Peyer's patch (tissue), 4 donors: ENCODE measurements at places on chromosomes 12 and 14. TPM values are rescaled to one million over a fixed set of nuclear protein-coding genes. Genes with fewer than 3 reads are reported as not detected.
A peak's percentile ranks its signal among the peaks of the same experiment; 100 is the strongest.

Gene MGST1
- 66.9 TPM for total RNA-seq

Gene SLC39A5
- total RNA-seq: 950 TPM

Gene KRT74
- total RNA-seq: not detected

Gene CLEC6A
- total RNA-seq: not detected

Gene KCNA1
- total RNA-seq: not detected

Gene CHFR
- total RNA-seq: 80.6 TPM

Gene E2F7
- 4.5 TPM for total RNA-seq

Gene AMDHD1
- total RNA-seq: 2.5 TPM

Gene PPFIA2
- total RNA-seq: 6.6 TPM

GRCh38 chr14:61524211-61524806 is 171.0 kb upstream of the HIF1A start:
- peaks cover 4% of the 10 kb centered on the region for H3K4me1 ChIP-seq
- H3K27me3 ChIP-seq: no peaks in the 10 kb centered on the region
- no peak for DNase-seq
- no peak overlapping the region for H3K4me3 ChIP-seq
- H3K36me3 ChIP-seq: no peaks in the 10 kb centered on the region
- peak overlapping the region; percentile 61 for H3K27ac ChIP-seq

- no peaks in the 10 kb centered on the region for H3K27me3 ChIP-seq
- H3K4me3 ChIP-seq: no peak overlapping the region
- no peaks in the 10 kb centered on the region for H3K36me3 ChIP-seq
- no peak overlapping the region for H3K27ac ChIP-seq
- no peaks in the 10 kb centered on the region for H3K4me1 ChIP-seq
Measured at GRCh38 chr12:47910981-47911380, 6.2 kb upstream of the VDR start.

GRCh38 chr12:111850526-111850925 is 8.5 kb downstream of the MAPKAPK5 start:
- H3K4me1 ChIP-seq: no peaks in the 10 kb centered on the region
- H3K4me3 ChIP-seq: no peak overlapping the region
- no peak overlapping the region for H3K27ac ChIP-seq
- DNase-seq: no peak
- peaks cover 8% of the 10 kb centered on the region for H3K36me3 ChIP-seq

DNA sequence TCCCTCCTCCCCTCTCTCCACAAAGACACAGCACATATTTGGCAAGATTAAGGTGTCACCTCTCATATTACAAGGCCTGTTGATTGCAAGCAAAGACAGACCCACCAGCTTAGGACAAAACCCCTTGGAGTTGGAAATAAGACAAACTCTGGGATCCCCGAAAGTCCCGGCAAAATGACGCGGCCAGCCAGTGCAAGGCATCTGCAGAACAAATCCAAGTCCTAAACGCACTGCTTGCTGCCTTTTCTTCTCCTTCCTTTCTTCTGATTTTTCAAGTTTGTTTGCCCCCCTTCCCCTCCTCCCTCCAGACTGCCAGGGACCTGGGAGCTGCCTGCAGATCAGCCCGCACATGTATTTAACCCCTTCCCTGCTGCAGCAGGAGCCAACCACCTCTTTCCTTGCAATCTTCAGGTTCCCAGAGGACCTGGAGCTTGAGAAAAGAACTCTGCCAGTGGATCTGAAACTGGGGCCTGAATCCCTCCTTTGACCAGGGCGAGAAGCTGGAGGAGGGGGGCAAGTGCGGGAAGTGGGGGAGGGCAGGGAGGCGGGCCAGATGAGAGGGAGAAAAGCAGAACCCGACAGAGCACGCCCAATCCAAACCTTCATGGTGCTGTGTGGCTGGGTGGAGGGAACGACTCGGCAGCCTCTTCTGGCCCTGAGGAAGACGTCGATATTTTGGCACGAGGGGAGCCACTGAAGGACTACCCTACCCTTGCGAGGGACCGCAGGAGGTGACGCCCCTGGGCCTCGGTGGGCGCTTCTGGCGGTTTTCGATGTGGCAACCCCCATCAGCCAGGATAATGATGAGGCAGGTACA is 2.0 kb upstream of the NTF3 start:
- peaks cover 37% of the 10 kb centered on the region for H3K4me1 ChIP-seq
- no peak overlapping the region for H3K27ac ChIP-seq
- no peaks in the 10 kb centered on the region for H3K36me3 ChIP-seq

DNA sequence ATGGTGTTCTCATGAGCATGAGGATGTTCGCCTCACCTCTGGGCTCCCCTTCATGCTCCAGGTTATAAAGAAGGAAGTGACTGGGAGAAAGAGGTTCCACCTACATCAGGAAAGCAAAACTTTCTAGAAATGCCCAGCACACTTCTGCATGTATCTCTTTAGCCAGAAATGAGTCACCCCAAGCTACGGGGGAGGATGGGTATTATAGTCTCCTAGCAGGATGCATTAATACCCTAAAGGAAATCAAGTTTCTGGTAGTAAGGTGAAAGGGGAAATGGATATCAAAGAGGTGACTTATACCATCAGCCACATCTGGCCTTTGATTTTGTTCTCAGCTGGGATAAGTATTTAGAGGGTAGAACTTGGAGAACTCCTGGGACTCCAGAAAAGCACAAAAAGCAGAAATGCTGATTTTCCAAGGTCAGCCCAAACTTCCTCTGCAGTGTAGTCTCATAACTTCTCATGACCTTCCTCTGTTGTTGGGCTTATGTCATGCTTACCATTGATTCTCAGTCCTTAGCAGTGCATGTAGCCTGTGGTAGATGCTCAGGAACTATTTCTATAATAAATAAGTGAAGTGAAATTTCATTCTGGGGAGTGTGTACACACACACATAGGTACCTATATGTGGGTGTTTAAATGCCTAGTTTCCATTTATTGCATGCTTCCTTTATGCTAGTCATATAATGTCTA is 209.4 kb upstream of the CRY1 start:
- H3K27me3 ChIP-seq: no peaks in the 10 kb centered on the region
- no peak overlapping the region for H3K4me3 ChIP-seq
- H3K27ac ChIP-seq: no peak overlapping the region
- H3K36me3 ChIP-seq: no peaks in the 10 kb centered on the region
- DNase-seq: no peak
- no peaks in the 10 kb centered on the region for H3K4me1 ChIP-seq

DNA sequence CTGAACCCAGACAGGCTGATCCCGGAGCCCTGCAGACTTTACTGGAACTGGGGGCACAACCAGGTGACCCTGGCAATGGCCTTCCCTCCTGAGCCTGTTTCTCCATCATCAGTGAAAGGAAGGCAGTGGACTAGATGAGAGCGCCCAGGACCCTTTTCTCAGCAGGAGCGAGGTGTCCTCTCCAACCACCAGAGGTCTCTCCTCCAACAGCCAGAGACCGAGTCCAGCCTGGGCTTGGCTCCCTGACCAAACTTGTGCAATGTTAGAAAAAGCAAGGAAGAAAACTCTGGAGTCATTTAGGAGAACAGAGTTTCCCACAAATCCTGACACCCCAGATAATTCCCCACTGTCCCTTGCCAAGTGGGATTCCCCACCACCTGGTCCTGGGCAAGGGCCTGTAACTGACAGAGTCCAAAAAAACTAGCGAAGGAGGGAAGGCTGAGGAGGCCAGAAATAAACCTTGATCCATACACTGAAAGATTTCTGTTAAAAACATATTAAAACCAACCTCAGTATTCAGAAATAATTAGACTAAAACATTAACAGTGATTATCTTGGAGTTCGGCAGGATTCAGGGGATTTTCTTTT is 9.0 kb downstream of the RPS6KL1 start:
- no peaks in the 10 kb centered on the region for H3K27me3 ChIP-seq
- no peak for DNase-seq
- H3K4me1 ChIP-seq: no peaks in the 10 kb centered on the region
- no peaks in the 10 kb centered on the region for H3K36me3 ChIP-seq
- peak overlapping the region; percentile 35 for H3K27ac ChIP-seq

- DNase-seq: no peak
- H3K4me3 ChIP-seq: no peak overlapping the region
- H3K27me3 ChIP-seq: no peaks in the 10 kb centered on the region
- no peaks in the 10 kb centered on the region for H3K4me1 ChIP-seq
Measured at GRCh38 chr12:40993158-40993557, 195.0 kb upstream of the PDZRN4 start.

- H3K4me1 ChIP-seq: no peaks in the 10 kb centered on the region
- H3K27ac ChIP-seq: no peak overlapping the region
- DNase-seq: no peak
- no peaks in the 10 kb centered on the region for H3K27me3 ChIP-seq
- H3K4me3 ChIP-seq: no peak overlapping the region
Measured at GRCh38 chr14:41167040-41167439, 439.6 kb upstream of the LRFN5 start.

DNA sequence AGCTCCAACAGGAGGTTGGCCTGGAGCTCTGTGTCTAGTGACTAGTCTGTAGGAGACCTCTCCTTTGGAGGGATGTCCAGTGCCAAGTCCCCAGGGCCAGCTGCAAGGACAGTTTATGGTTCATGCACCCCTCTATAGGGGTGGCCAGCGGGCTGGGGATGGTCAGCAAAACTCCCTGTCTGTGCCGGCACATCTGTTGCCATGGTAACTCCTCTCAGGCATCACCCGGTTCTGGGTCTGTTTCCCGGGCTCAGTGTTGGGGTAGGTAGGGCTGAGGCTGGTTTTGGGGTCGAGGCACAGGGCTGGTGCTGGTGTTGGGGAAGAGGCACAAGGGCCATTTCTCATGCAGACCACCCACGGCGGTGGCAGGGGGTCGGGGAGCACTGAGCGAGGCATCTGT is 196.8 kb downstream of the RBM19 start:
- no peak for DNase-seq
- no peak overlapping the region for H3K27ac ChIP-seq
- H3K4me3 ChIP-seq: no peak overlapping the region
- no peaks in the 10 kb centered on the region for H3K36me3 ChIP-seq

DNA sequence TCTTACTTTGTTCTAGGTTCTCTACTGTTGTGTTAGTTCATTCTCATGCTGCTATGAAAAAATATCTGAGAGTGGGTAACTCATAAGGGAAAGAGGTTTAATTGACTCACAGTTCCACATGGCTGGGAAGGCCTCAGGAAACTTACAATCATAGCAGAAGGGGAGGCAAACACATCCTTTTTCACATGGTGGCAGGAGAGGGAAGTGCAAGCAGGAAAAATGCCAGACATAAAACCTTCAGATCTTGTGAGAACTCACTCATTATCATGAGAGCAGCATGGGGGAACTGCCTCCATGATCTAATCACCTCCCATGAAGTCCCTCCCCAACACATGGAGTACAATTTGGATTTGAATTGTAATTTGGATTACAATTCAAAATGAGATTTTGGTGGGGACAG is 69.6 kb downstream of the MGST1 start:
- no peak overlapping the region for H3K4me3 ChIP-seq
- no peak overlapping the region for H3K27ac ChIP-seq
- H3K36me3 ChIP-seq: no peaks in the 10 kb centered on the region

- H3K36me3 ChIP-seq: peaks cover 4% of the 10 kb centered on the region
- no peak for DNase-seq
- no peak overlapping the region for H3K4me3 ChIP-seq
- H3K27ac ChIP-seq: no peak overlapping the region
- no peaks in the 10 kb centered on the region for H3K27me3 ChIP-seq
- no peaks in the 10 kb centered on the region for H3K4me1 ChIP-seq
Measured at GRCh38 chr12:12622418-12622817, 10.7 kb downstream of the CREBL2 start.

DNA sequence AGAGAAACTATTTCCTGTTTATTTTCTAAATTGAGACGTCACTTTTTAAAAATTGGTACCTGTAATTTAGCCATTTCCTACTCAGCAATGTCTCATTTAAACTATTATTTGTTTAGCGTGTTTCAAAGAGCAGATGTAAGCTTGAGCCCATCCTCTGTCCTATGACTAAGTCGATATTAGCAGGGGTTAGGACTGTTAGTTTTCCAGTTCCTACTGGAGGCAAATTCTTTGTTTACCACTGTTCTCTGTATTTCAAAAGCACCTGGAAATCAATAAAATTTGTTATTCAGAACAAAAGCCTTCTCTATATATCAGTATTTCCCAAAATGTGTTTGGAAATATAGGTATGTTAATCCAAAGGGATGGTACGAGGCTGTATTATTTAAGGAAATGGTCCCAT is 42.4 kb downstream of the MDM2 start:
- no peak overlapping the region for H3K4me3 ChIP-seq
- no peaks in the 10 kb centered on the region for H3K4me1 ChIP-seq
- H3K27me3 ChIP-seq: no peaks in the 10 kb centered on the region

GRCh38 chr14:58844544-58844943 is 206.8 kb downstream of the DACT1 start:
- no peak overlapping the region for H3K27ac ChIP-seq
- H3K4me3 ChIP-seq: no peak overlapping the region
- no peaks in the 10 kb centered on the region for H3K36me3 ChIP-seq
- no peak for DNase-seq

GRCh38 chr12:20657496-20657895 is 37.6 kb upstream of the SLCO1C1 start:
- no peaks in the 10 kb centered on the region for H3K4me1 ChIP-seq
- no peak overlapping the region for H3K27ac ChIP-seq
- no peak for DNase-seq
- H3K4me3 ChIP-seq: no peak overlapping the region
- no peaks in the 10 kb centered on the region for H3K27me3 ChIP-seq

DNA sequence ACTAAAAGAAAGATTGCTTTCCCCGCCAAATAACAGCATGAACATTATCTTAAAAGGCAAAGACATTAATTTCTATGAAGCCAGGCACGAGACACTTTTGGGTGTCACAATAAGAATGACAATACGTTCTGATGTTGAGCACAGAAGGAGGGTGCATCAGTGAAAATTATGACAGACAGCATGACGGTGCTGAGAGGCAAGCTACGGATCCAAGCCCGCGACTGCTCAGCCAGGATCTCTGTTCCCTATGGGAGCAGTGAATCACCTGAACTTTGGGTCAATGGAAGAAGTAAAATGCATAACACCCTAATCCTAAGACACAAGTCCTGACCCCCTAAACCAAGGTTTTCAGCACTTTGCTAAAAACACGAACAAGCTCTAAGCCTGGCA is 51.7 kb downstream of the SLC25A47 start:
- DNase-seq: no peak
- H3K4me3 ChIP-seq: peak overlapping the region; percentile 67
- H3K36me3 ChIP-seq: no peaks in the 10 kb centered on the region
- no peaks in the 10 kb centered on the region for H3K27me3 ChIP-seq
- H3K4me1 ChIP-seq: no peaks in the 10 kb centered on the region

DNA sequence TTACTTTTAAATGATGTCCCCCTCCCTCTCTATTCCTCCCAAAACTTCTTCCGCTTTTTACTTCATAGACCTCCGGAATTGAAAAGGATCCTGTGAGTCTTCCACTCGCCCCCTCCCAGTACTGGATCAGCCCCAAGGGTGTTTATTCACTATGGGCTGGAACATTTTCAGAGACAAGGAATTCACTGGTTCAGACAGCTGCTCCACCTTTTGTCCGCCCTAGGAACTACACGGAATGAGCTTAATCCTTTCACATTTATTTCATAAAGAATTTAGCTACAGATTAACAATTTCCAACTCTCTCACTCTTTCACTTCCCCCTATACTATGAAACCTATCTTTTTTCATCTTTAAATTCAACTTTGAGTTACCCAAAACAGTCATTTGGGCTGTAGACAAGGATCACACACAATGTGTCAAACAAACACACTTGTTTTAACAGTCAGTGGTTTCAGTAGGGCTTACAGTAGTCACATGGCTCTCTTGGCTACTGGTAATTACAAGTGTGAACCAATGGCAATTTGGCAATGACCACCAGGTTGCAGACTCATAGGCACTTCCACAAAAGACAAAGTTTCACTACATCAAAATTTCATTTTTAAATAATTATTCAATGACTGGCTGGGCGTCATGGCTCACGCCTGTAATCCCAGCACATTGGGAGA is 20.6 kb downstream of the CNIH1 start:
- H3K27me3 ChIP-seq: no peaks in the 10 kb centered on the region
- H3K36me3 ChIP-seq: no peaks in the 10 kb centered on the region
- no peaks in the 10 kb centered on the region for H3K4me1 ChIP-seq
- no peak overlapping the region for H3K4me3 ChIP-seq
- peak; percentile 75 for DNase-seq
